ENCODE measurements at places on chromosomes 2 and 18.
A peak's percentile ranks its signal among the peaks of the same experiment; 100 is the strongest.

- no peak for DNase-seq
Measured at GRCh38 chr18:22628795-22629510, 211.2 kb upstream of the CTAGE1 start.

DNA sequence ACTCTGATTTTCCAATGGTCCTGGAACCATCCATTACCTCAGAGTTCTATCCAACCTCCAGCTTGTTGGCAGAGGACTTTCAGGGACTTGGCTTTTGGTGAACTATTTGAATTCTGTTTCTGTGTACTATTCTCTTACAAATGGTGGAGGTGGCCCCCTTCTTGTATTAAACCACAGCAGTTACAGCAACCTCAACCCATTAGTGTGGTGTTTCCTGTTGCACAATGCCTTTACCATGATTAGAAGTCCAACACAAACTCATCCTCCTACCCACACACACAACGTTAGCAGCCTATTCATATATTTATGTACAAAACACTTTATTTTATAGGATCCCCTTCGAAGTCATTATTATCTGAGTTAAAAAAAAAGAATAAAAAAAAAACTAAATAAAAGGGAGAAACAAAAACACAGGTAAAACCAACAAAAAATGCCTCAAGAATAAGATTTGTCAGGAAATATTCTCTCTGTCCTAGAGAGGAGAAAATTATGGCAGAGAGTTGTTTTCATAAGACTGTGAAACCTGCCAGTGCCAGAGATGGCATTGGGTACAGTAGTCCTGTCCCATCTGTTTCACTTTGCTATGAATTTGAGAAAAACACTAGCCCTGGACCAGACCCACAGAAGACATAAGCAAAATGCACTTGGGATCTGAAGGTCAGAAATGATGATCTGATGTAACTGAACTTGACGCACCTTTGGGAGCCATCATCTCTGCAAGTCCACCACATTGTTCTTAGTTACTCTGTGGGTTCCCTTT is 1896.0 kb upstream of the PIK3C3 start:
- no peak for DNase-seq

DNA sequence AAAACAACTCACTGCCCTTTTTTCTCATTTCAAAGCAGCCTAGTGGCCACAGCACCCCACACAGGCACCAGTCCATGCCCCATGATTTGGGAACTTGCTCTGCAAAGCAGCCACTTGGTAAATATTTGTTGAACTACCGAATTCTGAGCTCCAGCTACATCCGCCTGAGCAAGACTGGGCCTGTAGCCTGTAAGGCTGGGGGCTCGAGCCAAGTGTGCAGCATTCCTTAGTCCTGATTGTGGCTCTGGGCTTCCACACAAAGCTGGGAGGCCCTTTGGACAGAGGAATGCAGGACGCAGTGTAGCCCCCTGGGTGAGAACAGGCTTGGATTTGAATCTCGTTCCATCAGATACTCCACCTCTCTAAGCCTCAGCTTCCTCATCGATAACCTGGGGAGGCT is 88.4 kb downstream of the ACTR2 start:
- no peak for DNase-seq

DNA sequence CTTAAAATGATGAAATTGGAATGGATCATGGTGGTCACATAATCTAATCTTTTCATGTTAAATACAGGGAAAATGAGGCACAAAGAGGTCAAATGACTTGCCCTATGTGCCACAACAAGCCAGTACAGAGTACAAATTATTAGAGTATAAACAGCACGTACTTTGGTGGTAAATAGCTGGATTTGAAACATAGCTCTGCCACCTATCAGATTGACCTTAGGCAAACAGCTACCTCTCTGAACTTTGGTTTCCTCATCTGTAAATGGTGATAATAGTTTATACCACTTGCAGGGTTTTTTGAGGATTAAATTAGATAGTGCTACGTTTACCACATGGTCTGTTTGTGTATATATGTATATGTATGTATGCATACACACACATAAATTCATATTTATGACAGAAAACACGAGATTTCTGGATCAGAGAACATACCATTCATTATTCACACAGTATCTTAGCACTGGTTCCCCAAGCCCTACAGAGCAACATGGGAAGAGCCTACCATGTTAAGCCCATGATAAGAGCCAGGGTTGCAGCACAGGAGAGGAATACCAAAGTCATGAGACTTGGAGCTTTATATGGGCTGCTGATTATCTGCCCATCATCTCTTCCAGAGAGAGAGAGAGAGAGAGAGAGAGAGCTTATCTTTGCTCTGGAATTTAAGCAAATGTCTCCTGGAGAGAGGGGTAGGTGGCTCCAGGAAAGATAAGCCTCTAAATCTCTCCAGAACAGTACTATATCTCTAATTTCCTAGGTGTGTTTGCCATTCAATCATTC is 73.5 kb downstream of the MDH1 start:
- DNase-seq, result no peak

DNA sequence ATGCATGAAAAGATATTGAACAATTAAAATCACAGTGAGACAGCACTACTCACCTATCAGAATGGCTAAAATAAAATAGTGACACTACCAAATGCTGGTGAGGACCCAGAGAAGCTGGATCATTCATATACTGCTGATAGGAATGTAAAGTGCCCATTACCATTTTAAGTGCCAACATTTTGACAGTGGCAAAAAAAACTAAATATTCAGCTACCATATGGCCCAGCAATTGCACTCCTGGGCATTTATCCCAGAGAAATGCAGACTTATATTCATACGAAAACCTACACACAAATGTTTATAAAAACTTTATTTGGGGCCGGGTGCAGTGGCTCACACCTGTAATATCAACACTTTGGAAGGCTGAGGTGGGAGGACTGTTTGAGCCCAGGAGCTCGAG is 47.6 kb downstream of the FBXO36 start:
- no peak for DNase-seq

DNA sequence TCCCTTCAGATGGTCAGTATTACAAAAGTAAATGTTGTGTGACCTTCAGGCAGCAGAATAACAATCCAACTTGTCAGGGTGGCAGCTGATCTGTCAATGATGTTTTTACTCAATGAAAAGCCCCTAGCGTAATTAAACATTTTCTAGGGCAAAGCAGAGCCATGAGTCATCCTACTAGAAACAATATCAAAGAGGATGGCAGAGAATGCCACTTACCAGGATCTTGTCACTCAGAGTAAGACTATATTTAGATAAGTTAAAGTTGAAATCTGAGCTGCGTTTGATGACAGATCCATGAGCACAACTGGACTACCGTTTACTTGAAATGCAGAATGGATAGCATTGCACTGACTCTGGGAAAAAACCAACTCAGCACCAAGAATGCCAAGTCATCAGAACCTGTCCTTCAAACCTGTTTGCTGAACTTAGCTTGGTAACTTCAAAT is 612.6 kb upstream of the ACVR2A start:
- no peak for DNase-seq

GRCh38 chr2:200254773-200255172 is 51.7 kb upstream of the SPATS2L start:
- no peak for DNase-seq

DNA sequence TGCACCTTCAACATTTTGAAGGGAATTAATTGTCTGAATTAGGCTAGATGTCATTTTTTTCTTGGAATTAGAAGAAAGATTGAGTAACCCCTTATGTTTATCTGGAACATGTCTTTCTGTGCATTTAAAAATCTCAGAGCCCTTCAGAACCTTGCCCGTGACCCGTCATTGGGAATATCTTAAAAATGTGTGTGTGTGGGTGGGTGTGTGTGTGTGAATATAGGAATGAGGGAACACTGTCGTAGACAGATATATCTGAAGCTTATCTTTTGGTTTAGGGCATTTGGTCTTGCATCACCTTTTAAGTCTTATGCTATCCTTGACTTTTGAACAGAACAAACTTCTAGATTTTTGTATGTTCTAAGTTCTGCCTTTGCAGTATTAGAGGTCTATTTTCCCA is 13.5 kb upstream of the IL1RL1 start:
- no peak for DNase-seq

DNA sequence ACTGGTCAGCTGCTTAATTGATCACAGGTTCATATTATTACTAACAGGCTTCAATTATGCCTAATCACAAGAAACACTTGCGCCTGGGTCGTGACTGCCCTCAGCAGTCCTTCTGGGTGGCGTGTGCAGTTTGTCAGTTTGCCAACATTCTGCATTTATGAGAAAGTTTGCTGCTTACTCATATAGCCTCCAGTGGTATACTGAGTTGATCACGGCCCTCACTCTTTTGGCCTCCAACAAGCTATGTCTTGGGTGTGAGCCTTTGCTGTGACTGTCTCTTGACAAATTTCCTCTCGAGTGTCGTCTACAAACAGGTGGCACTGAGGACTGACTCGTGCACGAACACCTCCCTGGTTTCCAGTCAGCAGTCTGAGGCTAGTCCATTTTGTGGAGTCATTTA is 27.3 kb downstream of the DCDC2C start:
- DNase-seq, result no peak

DNA sequence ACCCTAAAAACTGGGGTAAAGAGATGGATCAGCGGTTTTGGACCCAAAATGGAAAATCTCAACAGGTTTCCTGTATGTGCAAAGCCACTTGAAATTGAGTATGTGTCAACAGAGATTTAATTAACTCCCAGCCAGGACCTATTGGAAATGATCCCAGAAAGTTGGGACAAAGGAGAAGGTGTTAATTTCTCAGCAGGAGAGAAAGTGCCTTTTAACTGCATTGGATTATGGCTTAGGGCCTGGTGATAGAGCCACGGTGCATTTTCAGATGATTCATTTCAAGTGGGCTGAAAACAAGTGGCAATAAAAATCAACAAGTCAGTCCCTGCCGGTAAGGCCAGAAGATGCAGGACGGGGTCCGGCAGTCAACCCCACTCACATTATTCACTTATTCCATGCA is 80.2 kb upstream of the BCL11A start:
- DNase-seq, result no peak

GRCh38 chr18:52046842-52047241 is 293.2 kb upstream of the DCC start:
- no peak for DNase-seq

DNA sequence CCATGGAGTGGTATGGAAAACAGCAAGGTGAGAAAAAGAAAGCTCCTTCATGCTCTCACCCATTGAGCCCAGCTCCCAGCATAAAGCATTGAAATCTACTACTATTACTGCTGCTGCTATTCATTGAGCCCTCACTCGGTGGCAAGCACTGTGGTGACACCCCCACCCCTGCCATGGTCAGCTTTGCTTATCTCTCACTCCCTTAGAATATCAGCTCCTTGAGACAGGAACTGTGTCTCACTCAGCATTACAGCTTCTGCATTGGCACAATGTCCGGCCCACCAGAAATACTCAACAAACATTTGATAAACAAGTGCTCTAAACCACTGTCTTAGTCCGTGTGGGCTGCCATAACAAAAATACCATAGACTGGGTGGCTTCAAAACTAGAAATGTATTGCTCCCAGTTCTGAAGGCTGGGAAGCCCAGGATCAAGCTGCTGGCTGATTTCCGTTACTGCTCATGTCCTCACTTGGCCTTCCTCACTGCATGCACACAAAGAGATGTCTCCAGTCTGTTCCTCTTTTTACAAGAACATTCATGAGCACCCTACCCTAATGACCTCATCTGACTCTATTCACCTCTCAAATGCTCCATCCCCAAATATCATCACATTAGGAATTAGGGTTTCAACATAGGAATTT is 116.3 kb downstream of the ZBTB7C start:
- no peak for DNase-seq

GRCh38 chr2:65465857-65466256 is 33.5 kb upstream of the SPRED2 start:
- DNase-seq, result no peak

- no peak for DNase-seq
Measured at GRCh38 chr2:30455114-30455738, 8.2 kb downstream of the LCLAT1 start.

DNA sequence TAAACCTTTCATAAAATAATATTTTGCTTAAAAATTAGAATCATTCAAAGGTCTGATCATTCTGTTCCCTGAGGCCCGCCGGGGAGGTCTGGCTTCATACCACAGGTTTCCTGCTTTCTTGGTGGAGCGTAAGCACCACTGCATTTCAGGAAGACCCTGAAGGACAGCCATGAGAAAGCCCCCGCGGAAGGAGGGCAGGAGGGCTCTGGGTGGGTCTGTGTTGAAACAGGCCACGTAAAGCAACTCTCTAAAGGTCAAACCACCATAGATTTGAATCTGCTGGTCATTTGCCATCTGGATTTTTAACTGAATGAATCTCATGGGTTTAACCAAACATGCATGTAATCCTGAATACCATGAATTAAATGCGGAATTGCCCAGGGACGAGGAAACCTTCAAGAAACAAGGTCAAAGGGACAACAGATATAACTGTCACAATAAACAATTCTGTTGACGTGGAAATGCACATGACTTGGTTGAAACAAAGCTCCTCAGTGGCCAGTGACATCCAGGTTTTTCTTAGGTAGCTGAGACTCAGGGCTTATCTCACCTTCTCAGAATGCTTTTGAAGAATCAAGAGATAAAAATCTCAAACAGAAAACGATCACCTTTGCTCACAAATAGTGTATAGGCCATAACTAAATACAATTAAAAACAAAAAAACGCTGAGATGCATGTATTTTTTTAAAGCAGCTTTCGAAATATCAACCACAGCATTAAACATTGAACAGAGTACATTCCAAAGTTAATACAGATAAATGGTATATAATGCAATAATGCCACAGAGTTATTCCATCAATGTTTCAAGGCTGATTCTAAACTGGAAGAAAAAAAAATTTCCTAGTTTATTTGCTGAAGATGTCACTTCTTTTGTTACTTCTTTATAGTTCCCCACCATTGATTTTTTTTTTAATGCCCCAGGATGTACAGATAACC is 193.2 kb downstream of the BCL2 start:
- no peak for DNase-seq

GRCh38 chr2:174263997-174264396 is 15.7 kb upstream of the OLA1 start:
- no peak for DNase-seq

GRCh38 chr2:218397820-218398436 is 1.7 kb upstream of the CTDSP1 start:
- peak; percentile 84 for DNase-seq

DNA sequence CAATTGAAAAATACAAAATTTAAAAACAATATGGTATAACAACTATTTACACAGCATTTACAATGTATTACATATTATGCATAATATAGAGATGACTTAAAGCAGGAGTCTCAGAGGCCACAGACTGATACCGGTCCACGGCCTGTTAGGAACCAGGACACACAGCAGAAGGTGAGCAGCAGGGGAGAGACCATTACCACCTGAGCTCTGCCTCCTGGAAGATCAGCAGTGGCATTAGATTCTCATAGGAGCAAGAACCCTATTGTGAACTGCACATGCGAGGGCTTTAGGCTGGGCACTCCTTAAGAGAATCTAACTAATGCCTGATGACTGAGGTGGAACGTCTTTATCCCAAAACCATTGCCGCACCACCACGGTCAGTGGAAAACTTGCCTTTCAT is 58.0 kb downstream of the SMAD2 start:
- no peak for DNase-seq

DNA sequence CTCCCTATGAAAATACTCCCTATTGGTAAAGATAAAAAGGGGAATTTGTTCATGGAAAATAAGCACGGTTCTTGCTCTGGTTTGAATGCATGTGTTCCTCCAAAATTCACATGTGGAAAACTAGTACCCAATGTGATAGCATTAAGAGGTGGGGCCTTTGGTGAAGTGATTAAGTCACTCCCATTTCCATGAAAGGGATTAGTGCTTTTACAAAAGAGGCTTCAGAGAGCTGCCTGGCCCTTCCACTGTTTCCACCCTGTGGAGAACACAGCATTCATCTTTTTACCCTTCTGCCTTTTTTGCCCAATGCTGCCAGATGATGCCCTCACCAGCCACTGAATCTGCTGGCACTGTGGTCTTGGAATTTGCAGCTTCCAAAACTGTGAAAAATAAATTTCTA is 666.8 kb downstream of the ARHGAP15 start:
- no peak for DNase-seq
